ENCODE measurements at places on chromosomes 12 and 14.

DNA sequence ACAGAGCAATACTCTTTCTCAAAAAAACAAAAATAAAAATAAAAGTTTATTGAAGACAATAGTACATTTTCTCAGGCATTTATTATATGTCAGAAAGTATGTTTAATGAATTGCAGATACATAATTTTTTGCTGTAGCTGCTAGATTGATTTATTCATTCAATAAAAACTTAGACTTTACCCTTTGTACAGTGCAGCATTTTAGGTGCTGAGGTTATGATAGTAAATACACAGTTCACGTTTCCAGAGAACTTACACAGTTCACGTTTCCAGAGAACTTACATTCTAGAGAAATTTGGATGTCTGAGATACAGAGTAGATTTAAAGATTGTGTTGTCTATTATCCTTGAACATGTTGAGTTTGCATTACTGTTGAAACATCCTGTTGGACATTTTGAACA, 25.3 kb downstream of the TMTC3 start:
- DNase-seq: no peak

GRCh38 chr14:97246648-97247047, 449.5 kb downstream of the VRK1 start:
- no peak for DNase-seq

GRCh38 chr12:27861428-27862167, 81.6 kb upstream of the MANSC4 start:
- no peak for DNase-seq

GRCh38 chr12:71752891-71753290, 1.8 kb upstream of the RAB21 start:
- DNase-seq: no peak

DNA sequence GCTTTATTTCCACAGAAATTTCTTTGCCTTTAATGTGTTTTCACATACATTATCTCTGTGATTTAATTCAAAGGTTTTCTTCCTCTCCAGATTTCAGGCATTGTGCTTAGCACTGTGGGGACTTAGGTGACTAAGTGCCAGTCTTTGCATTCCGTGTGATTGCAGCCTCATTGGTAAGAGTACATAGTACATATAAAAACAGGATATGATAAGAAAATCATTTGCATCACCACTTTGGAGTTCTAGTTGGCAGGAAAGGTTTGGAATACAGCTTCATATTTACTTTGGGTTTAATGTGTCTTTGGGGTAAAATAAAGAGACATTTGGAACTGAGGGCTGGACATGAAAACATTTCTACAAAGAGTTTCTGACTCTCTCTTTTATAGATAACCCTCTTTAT, 37.8 kb upstream of the C12orf75 start:
- DNase-seq: no peak

GRCh38 chr12:113858841-113859386, 107.2 kb downstream of the RBM19 start:
- no peak for DNase-seq

DNA sequence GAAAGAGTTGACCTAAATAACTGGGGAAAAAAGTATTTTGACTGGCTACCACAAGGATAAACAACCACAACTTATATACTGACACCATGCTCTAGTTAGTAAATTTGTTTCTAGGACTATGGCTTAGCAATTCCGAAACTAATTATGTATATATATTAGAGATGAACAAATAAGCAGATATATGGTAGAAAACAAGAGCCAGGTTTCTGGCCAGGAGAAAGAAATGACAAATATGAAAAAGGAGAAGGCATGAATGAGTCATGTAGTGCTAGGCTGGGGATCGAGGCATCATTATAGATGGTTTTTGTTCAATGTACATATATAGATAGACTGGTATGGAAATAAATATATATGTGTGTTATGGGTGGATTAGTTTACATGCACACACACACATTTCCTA, 5.5 kb upstream of the LRRC74A start:
- DNase-seq: no peak

DNA sequence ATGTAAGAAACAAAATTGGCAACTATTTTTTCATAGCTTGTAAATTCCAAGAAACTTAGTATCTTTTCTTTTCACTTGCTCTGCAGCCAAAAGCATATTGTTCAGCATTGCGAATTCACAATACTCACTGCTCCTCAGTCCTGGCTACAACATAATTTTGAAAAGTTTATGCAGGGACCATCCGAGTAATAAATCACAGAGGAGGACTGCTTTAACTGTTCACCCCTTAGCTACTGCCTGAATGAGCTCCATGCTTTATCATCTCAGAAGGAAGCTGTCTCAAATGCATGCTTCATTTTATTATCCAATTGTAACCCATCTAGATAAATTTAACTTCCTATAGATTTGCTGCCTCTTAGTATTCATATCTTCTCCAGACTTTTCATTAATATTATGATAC, 827.8 kb downstream of the DIO2 start:
- no peak for DNase-seq

GRCh38 chr12:89194683-89195082, 157.6 kb downstream of the DUSP6 start:
- DNase-seq: peak; percentile 34

- no peak for DNase-seq
These were observed 304.3 kb upstream of the PRICKLE1 start for GRCh38 chr12:42893803-42894202.

DNA sequence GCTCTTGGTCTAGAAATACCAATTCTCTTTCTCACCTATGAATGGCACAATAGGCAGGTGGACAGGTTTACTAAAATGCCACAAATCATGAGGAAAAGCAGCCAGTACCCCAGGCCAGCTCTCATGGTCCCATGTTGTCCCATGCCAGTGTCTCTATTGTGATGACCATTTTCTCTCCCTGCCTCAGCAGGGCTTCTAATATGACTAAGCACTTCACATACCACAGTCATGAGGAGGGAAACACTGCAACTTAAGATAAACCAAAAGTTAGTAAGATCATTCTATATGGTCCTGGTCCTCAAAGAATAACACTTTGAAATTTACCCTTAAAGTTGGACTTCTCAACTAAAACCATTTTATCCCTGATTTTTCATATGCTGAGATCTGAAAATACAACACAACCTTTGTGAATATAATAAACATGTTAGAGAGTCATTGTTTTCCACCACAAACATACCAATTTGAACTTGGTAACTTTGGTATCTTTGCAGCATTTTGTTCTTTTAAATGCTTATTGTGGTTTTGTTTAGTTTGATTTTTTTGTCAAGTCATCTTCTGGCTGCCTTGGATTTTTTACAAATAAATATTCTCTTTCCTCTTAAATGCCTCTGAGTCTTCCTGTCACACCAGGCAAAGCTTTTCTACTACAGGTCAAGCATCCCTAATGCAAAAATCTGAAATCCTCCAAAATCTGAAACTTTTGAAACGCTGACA, 3.6 kb downstream of the TTC5 start:
- DNase-seq: no peak

GRCh38 chr12:66279123-66279712, 23.1 kb upstream of the HELB start:
- peak; percentile 27 for DNase-seq

DNA sequence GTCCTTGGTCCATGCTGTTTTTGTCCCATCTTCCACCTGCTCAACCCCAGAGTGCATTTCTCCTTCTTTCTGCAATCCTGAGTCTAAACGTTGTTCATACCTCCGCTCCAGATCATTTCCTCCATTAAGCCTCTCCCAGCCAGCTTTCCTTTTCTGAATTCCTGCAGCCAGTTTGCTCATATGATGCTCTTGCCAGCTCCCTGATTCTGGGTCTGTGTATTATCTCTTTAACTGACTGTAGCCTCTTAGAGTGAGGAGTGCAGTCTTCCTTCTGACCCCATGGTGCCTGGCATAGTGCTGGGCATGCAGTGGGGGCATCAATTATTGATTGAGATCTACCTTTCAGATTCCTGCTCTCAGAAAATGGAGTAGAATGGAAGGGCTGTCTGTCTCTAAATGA, 11.5 kb upstream of the TBPL2 start:
- DNase-seq: no peak

GRCh38 chr14:105333020-105333490, 18.5 kb downstream of the PACS2 start:
- DNase-seq: no peak

DNA sequence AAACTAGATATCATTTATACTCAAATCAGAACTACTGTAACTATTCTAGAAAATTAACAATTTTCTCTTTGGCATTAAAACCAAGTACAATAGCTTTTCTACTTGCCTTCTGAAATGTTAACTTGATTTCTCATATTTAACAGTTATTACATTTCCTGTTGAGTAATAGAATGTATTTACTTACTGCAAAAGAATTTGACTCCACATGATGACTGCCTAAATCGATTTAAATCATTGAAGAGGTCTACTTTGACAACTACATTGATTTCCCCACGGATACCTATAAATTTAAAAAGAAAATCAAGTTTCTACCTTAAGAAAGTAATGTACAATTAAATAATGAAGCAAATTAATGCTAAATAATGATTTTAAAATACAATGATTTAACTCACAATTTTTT, 18.9 kb downstream of the C2CD5 start:
- peak; percentile 20 for DNase-seq

- no peak for DNase-seq
These were observed 50.4 kb downstream of the STAB2 start for GRCh38 chr12:103637429-103637828.

- peak; percentile 93 for DNase-seq
These were observed 49.3 kb downstream of the CDK17 start for GRCh38 chr12:96350982-96351381.

DNA sequence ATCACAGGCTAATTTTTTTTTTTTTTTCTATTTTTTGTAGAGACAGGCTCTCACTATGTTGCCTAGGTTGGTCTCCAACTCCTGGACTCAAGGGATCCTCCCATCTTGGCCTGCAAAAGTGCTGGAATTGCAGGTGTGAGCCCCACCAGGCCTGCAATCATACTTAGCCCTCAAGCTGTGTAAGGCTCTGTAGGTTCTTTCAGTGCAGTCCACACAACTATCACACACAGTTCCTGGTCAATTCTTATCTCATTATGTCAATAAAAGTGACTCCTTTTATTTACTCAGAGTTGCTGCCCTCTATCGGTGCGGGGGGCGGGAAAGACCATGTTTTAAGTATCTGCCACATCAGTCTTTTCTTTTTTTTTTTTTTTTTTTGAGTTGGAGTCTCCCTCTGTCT, 29.0 kb downstream of the SLC2A3 start:
- DNase-seq: peak; percentile 52

- no peak for DNase-seq
These were observed 73.9 kb downstream of the NEDD1 start for GRCh38 chr12:96980991-96981414.

- DNase-seq: no peak
These were observed 89.6 kb downstream of the BRMS1L start for GRCh38 chr14:35915775-35916174.

GRCh38 chr12:80847575-80847974, 90.2 kb downstream of the LIN7A start:
- DNase-seq: no peak

GRCh38 chr12:51122844-51123243, 39.4 kb upstream of the CSRNP2 start:
- no peak for DNase-seq

GRCh38 chr14:22866874-22867273, 4.7 kb upstream of the LRP10 start:
- no peak for DNase-seq

DNA sequence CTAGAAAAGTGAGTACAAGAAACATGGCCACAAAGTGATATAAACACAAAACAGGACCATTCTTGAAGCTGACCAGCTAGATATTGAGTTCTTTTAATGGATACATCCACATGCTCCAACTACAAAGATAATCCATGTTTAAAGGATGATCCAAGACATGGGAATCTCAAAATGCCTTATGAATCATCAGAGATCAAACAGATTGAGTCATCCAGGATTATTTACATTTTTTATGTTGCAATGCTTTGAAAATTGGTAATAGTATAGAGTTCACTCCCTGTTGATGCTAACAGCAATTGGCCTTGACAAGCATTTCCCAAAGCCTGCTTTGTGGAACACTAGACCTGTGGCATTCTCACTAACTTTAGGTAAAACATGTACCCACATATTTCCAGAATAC, 293.0 kb upstream of the TBX3 start:
- no peak for DNase-seq

DNA sequence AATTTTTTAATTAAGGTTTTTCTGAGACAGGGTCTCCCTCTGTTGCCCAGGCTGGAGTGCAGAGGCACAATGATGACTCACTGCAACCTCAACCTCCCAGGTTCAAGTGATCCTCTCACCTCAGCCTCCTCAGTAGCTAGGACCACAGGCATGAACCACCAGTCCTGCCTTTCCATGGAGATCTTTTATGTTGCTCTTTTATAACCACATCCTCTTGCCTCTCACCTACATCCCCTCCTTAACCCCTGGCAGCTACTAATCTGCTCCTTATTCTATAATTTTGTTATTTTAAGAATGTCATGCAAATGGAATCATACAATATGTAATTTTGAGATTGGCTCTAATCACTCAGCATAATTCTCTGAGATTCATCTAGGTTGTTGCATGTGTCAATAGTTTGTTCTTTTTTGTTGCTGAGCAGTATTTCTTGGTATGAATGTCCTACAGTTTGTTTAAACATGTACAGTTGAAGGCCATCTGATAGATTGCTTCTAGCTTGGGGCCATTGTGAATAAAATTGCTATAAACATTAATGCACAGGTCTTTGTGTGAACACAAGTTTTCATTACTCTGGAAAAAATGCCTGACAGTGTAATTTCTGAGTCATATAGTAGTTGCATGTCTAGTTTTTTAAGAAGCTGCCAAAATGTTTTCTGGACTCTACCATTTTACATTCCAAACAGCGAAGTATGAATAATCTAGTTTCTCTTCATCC, 249.2 kb upstream of the AMIGO2 start:
- no peak for DNase-seq

DNA sequence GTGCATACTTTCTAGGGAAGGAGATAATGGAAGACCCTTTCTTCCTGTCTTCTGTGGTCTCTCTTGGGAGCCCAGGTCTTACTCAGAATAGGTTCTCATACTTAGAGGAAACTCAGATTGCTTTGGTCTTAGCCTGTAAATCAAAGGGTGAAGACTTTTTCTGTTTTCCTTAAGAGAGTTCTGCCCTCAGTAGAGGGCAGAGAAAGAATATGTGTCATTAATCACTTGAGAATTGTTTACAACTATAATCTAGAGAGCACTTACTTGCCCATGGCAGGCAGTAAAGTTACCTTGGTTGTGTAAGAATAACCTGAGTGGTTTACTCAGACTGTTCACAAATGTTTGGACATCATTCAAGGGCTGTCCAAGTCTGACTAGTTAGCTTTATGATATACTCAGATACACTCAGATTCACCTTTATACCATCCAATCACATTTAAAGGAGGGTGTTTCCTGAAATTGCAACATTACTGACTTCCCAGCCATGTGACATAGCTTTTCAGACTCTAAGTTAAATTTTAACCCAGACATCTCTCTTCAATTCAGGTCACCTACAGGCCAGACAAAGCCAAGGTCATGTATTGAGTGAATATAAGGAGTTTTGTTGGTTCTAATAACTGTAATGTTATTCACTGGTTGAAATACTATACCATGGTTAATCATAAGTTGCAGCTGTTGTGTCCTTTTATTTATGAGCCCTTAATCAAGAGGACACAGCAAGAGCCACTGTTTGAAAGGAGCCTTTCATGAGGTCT, 372.2 kb downstream of the RAD51B start:
- peak; percentile 32 for DNase-seq
